ENCODE measurements at places on chromosomes 5 and 9.

DNA sequence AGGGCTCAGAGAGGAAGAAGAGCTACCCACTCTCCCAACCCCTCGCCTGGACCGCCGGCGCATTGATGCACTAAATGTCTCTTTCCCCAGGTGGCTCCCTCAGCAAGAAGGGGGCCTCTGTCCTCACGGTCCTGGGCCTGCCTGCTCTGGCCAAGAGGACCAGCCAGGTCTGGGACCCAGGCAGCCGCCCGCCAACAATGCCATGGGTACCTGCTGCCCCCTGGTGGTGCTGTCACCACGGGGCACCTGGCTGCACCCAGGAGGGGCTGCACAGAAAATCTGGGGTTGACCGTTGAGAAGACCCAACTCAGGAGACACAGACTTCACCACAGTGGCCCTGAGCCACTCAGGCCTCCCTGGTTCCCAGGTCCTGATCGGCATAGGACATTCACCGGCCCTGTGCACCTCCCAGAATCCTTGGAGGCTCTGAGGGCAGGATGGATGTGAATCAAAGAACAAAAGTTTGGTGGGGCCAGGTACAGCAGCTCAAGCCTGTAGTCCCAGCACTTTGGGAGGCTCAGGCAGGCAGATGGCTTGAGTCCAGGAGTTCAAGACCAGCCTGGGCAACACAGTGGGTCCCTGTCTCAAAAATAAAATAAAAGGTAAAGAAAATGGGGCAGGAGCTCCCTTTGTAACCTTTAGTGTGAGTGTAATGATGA, 2.4 kb upstream of the VAV2 start:
- DNase-seq: peak; percentile 47

GRCh38 chr9:76571288-76571687, 112.3 kb downstream of the GCNT1 start:
- no peak for DNase-seq

GRCh38 chr5:35618781-35619180, 1.1 kb downstream of the SPEF2 start:
- no peak for DNase-seq

GRCh38 chr9:83511051-83511450, 27.1 kb downstream of the FRMD3 start:
- no peak for DNase-seq

DNA sequence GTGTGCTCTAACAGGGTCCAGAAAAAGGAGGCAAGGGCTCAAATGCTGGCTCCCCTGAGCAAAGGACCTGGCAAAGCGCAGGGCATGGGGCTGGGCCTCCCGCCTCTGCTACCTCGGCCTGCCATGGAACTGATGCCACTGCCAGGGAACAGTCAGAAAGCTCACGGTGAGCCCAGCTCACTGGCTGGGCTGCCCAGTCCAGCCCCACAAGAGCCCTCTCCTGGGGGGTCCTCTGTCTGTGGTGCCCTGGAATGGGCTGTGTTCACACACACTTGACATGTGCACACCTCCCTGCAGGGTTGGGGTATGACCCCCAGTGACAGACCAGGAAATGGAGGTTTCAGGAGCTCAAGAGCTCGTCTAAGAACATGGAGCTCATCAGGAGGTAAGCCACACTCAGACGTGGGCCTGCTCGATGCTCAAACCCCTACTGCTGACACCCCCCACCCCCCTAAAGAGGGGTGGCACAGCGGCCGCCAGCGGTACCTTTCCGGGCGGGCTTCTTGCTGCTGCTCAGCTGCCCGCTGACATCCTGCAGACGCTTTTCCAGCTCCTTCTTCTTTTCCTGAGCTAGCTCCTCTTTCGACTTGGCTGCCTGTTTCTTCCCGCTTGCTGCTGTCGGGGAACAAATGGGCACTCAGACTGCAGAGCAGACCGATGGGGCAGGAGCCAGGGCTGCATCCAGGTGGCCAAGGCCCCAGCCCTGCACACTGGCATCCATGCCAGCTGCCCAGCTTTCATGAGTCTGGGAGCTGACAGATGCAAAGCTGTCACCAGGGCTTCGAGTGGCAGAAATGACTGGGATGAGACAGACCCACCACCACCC, 9.1 kb downstream of the BRD3OS start:
- no peak for DNase-seq

DNA sequence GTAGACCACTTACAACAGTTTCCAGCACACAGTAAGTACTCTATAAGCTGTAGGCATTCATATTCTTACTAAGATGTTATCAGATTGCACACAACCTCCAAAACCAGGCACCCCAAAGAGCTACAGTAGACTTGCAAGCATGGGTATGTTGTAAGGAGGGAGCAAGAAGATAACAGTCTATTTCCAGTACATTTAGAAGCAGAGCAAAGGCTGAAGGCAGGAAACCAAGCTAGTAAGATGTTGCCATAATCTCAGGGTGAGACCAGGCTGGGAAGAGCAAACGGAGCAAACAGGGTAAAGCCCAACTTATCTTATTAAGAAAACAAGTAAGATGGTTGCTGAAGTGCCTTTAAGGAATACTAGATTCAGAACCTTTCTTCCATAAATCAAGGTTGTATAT, 161.1 kb downstream of the GLIS3 start:
- DNase-seq: no peak

DNA sequence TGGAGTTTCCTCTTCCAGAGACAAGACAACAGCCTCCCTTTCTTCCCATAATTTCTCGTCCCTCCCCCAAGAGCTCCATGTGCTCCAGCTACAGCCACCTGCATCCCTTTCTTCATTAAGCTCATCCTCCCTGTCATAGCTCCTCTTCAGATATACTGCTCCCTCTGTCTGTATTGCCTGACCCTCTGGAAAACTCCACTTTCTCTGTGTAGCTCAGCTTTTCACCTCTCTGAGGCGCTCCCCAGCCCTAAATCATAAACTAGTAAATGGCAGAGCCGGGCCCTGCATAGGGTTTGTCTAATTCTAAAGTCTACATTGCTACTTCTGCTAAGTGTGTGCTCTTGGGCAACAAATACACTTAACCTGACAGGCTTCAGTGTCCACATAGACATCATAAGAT, 8.8 kb upstream of the PLIN2 start:
- no peak for DNase-seq

GRCh38 chr5:124088289-124089032, 576.5 kb downstream of the CSNK1G3 start:
- DNase-seq: no peak

- DNase-seq: no peak
Measured at GRCh38 chr5:72172786-72173185, 65.5 kb downstream of the MAP1B start.

DNA sequence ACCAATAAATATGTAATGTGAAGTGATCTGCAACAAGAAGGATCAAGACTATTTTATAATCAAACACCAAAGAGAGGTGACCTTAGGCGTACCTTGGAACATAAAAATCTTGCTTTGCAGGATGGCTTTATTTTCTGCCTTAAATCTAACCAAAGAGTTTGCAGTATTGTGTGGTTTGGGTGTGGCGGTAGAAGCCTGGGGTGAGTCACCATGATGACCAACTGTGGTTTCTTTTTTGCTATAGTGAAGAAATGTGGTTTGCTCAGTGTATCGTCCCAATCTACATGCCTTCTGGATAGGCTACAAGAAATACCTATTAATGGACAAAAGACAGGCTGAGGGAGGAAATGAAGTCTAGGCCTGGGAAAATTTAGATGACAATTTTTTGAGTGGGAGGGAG, 5.1 kb upstream of the CAST start:
- peak; percentile 97 for DNase-seq

DNA sequence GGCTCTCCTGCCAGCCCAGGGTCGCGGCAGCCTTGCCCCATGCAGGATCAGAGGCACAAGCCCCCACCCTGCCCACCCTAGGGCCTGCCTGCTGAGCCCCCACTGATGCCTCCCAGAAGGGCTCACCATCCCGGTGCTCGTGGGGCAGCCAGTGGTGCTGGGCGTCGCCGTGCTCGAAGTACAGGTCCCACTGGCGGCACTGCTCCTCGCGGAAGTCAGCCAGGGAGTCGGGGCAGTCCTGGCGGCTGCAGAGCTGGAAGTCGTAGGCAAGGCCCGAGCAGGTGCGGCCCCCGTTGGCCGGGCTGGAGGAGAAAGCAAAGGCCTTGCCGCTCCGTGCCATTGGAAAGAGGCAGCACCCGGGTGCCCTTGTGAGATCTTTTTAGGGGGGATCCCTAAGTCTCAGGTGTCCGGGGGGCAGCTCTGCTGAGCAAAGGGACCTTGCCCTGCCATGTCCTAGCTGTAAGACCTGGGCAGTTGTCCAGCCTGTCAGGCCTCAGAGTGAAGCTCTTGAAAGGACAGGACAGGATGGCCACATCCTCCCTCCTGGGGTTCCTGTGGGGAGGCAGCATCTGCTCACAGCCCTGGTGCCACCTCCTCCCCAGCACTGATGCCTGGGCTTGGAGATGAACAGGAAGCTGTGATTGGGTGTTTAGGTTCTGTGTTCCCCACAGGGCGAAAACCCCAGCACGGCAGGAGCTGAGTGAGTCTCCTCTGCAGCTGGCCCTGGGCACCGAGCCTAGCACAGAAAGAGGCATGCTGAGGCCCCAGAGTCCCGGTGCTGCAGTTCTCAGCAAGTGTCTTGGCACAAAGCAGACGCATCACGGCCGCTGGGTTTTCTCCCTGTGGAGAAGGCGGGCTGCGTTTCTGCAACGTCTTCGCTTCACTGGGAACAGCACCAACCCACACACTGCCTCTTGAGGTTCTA, 77.7 kb downstream of the ZNF354C start:
- no peak for DNase-seq

DNA sequence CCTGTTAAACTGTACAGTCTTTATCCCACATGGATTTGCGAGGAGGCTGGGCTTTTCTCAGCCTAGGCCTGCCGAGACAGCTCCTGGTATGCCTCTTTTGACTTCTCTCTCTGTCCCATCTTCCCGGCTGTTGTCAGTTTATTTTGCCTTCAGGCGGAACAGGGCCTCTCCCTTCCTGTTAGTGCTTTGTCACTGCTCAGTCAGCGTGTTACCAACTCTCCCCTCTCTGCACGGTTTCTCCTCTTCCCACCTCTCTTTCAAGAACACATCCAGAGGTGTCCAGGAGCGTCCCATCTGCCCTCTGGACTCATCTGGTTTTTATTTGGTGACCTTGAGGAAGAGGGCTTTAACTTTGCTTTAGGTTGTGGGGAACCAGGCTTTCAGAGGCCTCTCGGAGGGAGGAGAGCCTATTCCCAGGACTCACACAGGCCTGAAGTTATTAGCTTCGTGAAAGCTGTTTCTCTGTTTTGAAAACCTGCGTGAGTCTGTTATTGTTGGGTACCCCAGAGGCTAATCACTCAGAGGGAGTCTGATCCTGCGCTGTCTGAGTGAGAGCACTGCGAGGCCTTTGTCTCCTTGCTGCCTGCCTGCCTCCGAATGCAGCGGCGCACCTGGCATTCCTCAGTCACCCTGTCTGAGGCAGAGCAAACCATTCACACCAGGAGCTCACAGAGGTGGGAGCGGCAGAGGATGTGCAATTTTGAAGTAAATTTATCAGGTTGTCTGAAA, 234.4 kb upstream of the MPDZ start:
- DNase-seq: no peak

- no peak for DNase-seq
Measured at GRCh38 chr9:70421272-70422180, 7.1 kb upstream of the KLF9 start.

Data from H4 (cell line).